K562 (cell line): ENCODE measurements at places on chromosomes 11 and 22. TPM values are rescaled to one million over a fixed set of nuclear protein-coding genes. Genes with fewer than 3 reads are reported as not detected.
A peak's percentile ranks its signal among the peaks of the same experiment; 100 is the strongest.

GRCh38 chr11:69696749-69697468, 6.9 kb downstream of the FGF19 start:
- DNase-seq: no peak
- no peak overlapping the region for H3K27ac ChIP-seq
- peaks cover 7% of the 10 kb centered on the region for H3K4me1 ChIP-seq
- peaks cover 28% of the 10 kb centered on the region for H3K27me3 ChIP-seq
- no peak overlapping the region for H3K4me3 ChIP-seq

DNA sequence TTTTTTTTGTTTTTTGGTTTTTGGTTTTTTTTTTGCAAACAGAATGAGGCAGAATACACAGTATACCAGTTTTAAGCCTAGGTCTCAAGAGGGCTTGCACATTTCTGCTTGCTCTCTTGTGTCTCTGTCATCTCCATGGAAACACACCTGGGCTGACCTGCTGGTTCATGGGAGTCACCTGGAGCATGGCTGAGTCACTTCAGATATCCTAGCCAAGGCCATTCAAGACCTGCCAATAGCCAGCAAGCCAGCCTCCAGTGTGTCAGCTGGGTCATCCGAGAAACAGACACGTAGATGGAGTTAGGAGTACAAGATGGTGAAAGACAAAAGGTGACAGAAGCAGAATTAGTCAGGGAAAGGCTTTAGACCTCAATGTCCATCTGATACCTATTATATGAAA, 124.2 kb upstream of the SEZ6L start:
- H3K4me1 ChIP-seq: no peaks in the 10 kb centered on the region
- H3K36me3 ChIP-seq: no peaks in the 10 kb centered on the region
- H3K27me3 ChIP-seq: no peaks in the 10 kb centered on the region

- no peak overlapping the region for H3K27ac ChIP-seq
- H3K27me3 ChIP-seq: no peaks in the 10 kb centered on the region
- H3K36me3 ChIP-seq: no peaks in the 10 kb centered on the region
- DNase-seq: no peak
- no peaks in the 10 kb centered on the region; the same call in 1 of the 2 replicates for H3K4me1 ChIP-seq
- no peak overlapping the region for H3K4me3 ChIP-seq
These were observed 71.8 kb downstream of the TTC28 start for GRCh38 chr22:28607795-28608194.

- no peak overlapping the region for H3K27ac ChIP-seq
- H3K4me1 ChIP-seq: no peaks in the 10 kb centered on the region
- H3K36me3 ChIP-seq: no peaks in the 10 kb centered on the region
- DNase-seq: no peak
- H3K4me3 ChIP-seq: no peak overlapping the region
- no peaks in the 10 kb centered on the region for H3K27me3 ChIP-seq
These were observed 196.2 kb downstream of the SOX6 start for GRCh38 chr11:16160146-16160545.

GRCh38 chr11:17273668-17274282, 2.8 kb upstream of the NUCB2 start:
- H3K4me3 ChIP-seq: no peak overlapping the region
- no peaks in the 10 kb centered on the region for H3K27me3 ChIP-seq
- peaks cover 18% of the 10 kb centered on the region for H3K4me1 ChIP-seq
- no peak overlapping the region for H3K27ac ChIP-seq

- DNase-seq: no peak
- H3K27ac ChIP-seq: no peak overlapping the region
- H3K4me3 ChIP-seq: no peak overlapping the region
- no peaks in the 10 kb centered on the region for H3K27me3 ChIP-seq
- peaks cover 37% of the 10 kb centered on the region for H3K4me1 ChIP-seq
- H3K36me3 ChIP-seq: no peaks in the 10 kb centered on the region
These were observed 5.0 kb downstream of the NFAM1 start for GRCh38 chr22:42427167-42427566.

- peaks cover 13% of the 10 kb centered on the region for H3K4me1 ChIP-seq
- no peak overlapping the region for H3K27ac ChIP-seq
- no peak for DNase-seq
- no peak overlapping the region for H3K4me3 ChIP-seq
- no peaks in the 10 kb centered on the region for H3K36me3 ChIP-seq
These were observed 5.0 kb downstream of the PRDM11 start for GRCh38 chr11:45151362-45151982.

- no peak for DNase-seq
- H3K27me3 ChIP-seq: no peaks in the 10 kb centered on the region
- H3K4me3 ChIP-seq: no peak overlapping the region
These were observed 32.2 kb upstream of the DEPDC7 start for GRCh38 chr11:32983506-32983905.

DNA sequence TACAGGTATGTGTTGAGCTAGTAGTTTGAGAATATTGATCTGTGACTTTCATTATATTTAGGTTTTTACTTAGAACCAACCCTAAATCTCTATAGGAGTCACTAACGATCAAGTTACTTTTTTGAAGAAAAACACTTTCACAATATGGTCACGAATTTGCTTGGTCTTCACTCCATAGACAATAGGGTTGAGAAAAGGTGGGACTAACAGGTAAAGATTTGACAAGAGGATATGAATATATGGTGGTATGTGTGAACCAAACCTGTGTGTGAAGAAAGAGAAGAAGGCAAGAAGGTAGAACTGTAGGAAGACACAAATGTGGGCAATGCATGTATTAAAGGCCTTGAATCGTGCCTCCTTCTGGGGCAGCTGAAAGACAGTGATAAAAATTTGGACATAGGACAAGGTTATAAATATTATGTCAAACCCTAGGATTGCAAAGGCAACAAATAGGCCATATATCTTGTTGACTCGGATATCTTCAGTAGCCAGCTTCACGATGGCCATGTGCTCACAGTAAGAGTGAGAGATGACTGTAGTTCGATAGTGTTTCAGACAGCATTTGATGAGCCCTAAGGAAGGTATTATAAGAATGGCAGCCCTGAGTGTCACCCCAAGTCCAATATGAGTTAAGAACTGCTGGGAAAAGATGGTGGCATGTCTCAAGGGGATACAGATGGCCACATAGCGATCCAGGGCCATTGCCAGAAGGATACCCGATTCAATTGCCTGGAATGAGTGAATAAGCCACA, 6.4 kb downstream of the OR52A5 start:
- no peaks in the 10 kb centered on the region for H3K27me3 ChIP-seq
- no peaks in the 10 kb centered on the region for H3K36me3 ChIP-seq
- DNase-seq: peak; percentile 31
- H3K27ac ChIP-seq: peak overlapping the region; percentile 82
- peaks cover 16% of the 10 kb centered on the region; the same call in 2 of the 3 replicates for H3K4me1 ChIP-seq

GRCh38 chr11:12842933-12843636, 166.0 kb upstream of the RASSF10 start:
- no peak overlapping the region for H3K4me3 ChIP-seq
- peak overlapping the region; percentile 76 for H3K27ac ChIP-seq
- no peaks in the 10 kb centered on the region for H3K27me3 ChIP-seq
- peaks cover 10% of the 10 kb centered on the region; the same call in 1 of the 2 replicates for H3K4me1 ChIP-seq
- peak; percentile 73 for DNase-seq

The CCDC188 gene
- not detected in 2 replicates for total RNA-seq

The MMP3 gene
- total RNA-seq: not detected in 2 replicates

The GLYATL2 gene
- total RNA-seq: not detected in 2 replicates
